ENCODE measurements at places on chromosomes 7 and 10.

- DNase-seq, result peak; percentile 55
- no peaks in the 10 kb centered on the region for H3K36me3 ChIP-seq
- H3K4me1 ChIP-seq, result no peaks in the 10 kb centered on the region
These were observed 24.1 kb downstream of the ZNF92 start for GRCh38 chr7:65397730-65398142.

DNA sequence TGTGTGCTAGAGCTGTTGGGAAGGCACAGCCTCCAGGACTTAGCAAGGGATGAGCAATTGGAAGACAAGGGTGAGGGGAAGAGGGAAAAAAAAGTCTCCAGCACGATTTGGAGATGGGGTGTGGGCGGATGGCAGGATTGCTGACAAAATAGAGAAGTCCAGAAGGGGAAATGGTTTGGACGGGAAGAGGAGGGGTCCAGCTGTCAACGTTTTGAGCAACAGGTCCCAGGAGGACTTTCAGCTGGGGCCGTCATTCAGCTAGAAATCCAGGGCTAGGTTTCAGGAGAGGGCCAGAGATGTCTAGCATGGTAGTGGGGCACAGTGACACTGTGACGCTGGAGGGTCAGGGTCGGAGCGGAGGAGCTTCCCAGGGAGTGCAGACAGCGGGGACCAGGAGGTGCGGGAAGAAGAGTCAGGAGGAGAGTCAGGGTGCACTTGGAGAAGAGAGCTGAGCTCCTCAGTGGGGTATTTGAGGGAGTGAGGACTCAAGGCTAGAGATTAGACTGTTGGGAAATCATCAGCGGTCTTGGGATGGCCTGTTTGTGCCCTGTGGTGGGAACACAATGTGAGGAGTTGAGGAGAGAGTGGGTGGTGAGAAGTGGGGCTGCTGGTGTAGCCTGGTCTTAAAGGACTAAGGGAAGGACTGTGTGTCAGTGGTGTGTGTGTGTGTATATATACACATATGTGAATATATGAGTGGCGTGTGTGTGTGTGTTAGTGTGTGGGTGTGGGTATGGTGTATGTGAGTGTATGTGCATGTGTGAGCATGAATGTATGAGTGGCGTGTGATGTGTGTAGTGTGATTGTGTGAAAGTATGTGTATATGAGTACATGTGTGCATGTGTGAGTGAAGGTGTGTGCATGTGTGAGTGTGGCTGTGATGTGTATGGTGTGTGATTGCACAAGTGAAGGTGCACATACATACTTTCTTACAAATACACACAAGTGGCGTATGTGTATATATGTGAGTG is 3.8 kb downstream of the ZYX start:
- H3K27me3 ChIP-seq, result no peaks in the 10 kb centered on the region
- peaks cover 37% of the 10 kb centered on the region for H3K4me1 ChIP-seq
- H3K4me3 ChIP-seq, result no peak overlapping the region
- H3K36me3 ChIP-seq, result no peaks in the 10 kb centered on the region
- DNase-seq, result no peak

- no peak overlapping the region for H3K27ac ChIP-seq
- H3K36me3 ChIP-seq, result no peaks in the 10 kb centered on the region
- H3K27me3 ChIP-seq, result no peaks in the 10 kb centered on the region
- no peak overlapping the region for H3K4me3 ChIP-seq
- no peak for DNase-seq
These were observed 3.2 kb upstream of the IL2RA start for GRCh38 chr10:6065406-6065805.

GRCh38 chr7:21293771-21294170 is 134.1 kb upstream of the SP4 start:
- H3K27ac ChIP-seq, result no peak overlapping the region
- no peak overlapping the region for H3K4me3 ChIP-seq
- no peaks in the 10 kb centered on the region for H3K27me3 ChIP-seq
- no peak for DNase-seq
- no peaks in the 10 kb centered on the region for H3K36me3 ChIP-seq

- H3K27me3 ChIP-seq, result no peaks in the 10 kb centered on the region
- H3K27ac ChIP-seq, result no peak overlapping the region
These were observed 6.6 kb upstream of the NRF1 start for GRCh38 chr7:129604713-129605437.

DNA sequence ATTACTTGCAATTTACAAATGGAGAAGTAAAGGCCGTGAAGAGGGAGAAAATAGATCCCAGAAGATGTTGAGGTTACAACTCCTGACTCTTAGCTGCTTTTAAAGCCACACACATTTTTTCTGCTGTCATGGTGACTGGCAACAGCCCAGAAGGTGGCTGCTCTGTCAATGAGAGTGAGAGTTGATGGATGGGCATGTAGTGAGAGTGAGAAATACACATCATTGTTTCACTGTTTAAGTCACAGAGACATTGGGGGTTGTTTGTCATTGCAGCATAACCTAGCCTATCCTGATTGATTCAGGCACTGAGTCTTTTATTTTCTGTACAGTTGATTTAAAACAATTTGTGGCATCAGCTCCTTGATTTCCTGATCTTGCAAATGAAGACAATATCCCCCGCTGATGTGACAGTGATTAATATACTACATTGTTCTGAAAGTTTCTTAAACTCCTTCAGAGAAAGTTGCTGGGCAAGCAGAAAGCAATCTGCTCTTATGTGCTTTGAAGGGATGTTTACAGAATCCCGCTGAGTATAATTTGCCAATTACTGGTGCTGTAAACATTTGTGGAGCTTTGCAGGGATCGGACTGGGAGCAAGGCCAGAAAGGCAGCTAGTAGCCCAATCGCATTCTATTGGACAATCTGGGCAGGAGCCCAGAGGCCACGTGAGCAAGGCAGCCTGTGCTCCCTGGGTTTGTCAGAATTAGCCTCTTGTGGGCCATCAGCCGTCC is 229.6 kb downstream of the PRPF18 start:
- H3K36me3 ChIP-seq, result no peaks in the 10 kb centered on the region
- H3K4me3 ChIP-seq, result no peak overlapping the region
- H3K27ac ChIP-seq, result no peak overlapping the region
- peak; percentile 47 for DNase-seq

DNA sequence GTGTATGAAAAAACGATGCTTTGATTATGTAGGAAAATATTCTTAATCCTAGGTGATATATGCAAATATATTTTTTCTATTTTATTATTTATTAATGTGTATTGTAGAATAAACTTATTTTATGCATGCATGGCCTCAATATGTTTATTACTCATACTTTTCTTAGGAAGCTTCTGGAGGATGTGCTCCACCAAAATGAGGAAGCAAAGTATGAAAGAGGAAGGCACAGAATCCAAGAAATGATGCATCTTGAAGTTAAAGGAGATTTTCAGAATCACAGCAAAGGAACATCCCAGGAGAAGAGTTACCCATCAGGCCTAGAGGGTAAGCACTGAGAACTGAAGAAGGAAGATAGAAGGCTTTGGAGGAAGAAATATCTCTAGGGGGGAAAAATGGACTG is 35.0 kb upstream of the MRPS16 start:
- no peak overlapping the region for H3K27ac ChIP-seq
- no peaks in the 10 kb centered on the region for H3K36me3 ChIP-seq
- H3K4me3 ChIP-seq, result no peak overlapping the region
- no peak for DNase-seq
